Mesothelial cell of epicardium (in vitro differentiated cells): ENCODE measurements at places on chromosomes 2 and 18.

DNA sequence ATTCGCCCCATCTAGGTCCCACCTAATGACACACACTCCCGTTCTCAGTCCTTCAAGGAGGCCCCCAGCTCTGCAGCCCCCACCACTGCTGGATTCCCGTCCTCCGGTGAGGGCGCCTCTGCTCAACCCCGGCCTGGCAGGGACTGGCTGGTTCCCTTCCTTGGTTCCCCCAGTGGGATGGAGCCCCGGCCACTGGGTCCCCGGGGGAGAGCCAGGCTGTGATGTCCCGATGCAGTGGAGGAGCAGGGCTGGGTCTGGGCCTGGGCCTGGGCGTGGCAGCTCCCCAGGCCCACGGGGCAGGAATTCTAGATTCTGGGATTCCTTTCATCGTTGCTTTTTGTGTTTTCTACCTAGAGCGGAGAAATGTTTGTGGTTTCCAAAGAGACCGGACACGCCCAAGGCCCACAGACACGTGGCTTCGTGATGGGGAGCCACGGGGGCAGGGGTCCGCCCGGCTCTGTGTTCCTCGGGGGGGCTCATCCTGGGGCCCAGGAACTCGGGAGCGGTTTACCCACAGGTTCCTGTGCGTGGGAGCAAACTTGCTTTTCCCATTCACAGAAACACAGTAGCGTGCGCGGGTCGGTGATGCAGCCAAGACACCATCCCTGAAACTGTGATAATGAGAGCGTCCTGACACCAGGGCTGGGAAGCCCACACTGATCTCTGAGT is 67.0 kb downstream of the SLC66A2 start:
- DNase-seq = no peak
- no peak overlapping the region for H3K27ac ChIP-seq
- peaks cover 2% of the 10 kb centered on the region for H3K36me3 ChIP-seq
- H3K4me3 ChIP-seq = no peak overlapping the region
- H3K27me3 ChIP-seq = no peaks in the 10 kb centered on the region
- H3K4me1 ChIP-seq = no peaks in the 10 kb centered on the region

DNA sequence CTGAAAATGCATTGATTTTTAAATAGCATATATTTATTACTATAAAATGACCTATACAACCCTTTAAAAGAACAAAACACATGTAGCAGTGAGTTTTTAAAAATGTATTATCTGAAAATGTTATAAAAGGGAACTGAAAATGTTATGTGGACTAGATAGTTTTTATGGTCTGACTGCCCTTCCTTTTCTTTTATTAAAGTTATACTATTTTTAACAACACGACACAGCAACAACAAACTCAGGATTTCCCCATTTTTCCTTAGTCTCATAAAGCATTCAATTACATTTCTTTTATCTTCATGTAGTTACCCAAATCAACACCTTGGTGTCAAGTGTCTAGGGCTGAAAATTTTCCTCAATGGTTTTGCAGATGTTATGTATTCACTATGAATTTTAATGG is 132.8 kb upstream of the TMEFF2 start:
- no peak for DNase-seq
- H3K27me3 ChIP-seq = peaks cover 16% of the 10 kb centered on the region
- no peaks in the 10 kb centered on the region for H3K36me3 ChIP-seq
- H3K4me1 ChIP-seq = no peaks in the 10 kb centered on the region

DNA sequence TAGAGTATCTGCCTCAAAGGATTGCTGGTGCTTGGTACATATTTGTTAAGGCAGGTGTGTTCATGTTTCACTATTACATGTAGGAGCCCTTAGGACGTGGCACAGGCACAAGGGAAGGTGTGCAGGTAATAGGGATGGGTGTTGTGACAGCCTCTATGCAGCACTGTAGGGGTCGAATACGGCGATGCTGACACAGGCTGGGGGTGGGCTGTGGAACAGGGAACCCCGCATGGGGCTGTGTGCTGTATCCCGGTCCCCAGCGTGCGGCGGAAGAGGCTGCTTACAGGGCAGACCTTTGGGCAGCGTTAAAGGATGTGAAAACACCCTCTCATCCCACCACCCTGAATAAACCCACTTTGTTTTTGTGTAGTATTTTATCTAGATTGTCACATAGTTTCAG is 21.5 kb downstream of the B3GNT2 start:
- H3K4me3 ChIP-seq = no peak overlapping the region
- peaks cover 28% of the 10 kb centered on the region for H3K4me1 ChIP-seq
- H3K27me3 ChIP-seq = no peaks in the 10 kb centered on the region
- DNase-seq = no peak

GRCh38 chr2:237437566-237437965 is 23.6 kb upstream of the COL6A3 start:
- H3K27me3 ChIP-seq = peaks cover 4% of the 10 kb centered on the region
- no peak overlapping the region for H3K4me3 ChIP-seq
- DNase-seq = no peak
- H3K36me3 ChIP-seq = no peaks in the 10 kb centered on the region

GRCh38 chr18:33745871-33746545 is 168.0 kb downstream of the ASXL3 start:
- no peaks in the 10 kb centered on the region for H3K27me3 ChIP-seq
- no peak overlapping the region for H3K27ac ChIP-seq
- peaks cover 14% of the 10 kb centered on the region for H3K4me1 ChIP-seq

DNA sequence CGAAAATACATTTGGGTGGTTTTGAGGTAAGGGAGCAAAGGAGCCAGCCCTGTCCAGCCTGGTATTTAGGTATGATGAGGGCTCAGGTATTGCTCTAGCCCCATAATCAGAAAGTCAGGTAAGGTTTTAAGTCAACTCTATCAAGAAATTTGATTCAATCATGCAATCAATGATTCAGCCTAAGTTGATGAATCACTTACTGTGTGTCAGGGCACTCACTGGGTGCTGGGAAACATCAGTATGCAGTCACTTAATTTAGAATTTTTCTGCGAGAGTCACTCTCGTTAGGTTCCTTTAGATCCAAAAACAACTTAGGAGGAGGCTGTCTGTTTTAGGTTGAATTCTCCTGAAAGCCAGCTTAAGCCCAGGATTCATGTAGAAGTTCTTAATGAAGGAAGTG is 17.7 kb upstream of the SERPINB2 start:
- H3K27ac ChIP-seq = no peak overlapping the region
- H3K4me1 ChIP-seq = peaks cover 13% of the 10 kb centered on the region
- no peak overlapping the region for H3K4me3 ChIP-seq
- H3K27me3 ChIP-seq = peaks cover 13% of the 10 kb centered on the region
- H3K36me3 ChIP-seq = no peaks in the 10 kb centered on the region

DNA sequence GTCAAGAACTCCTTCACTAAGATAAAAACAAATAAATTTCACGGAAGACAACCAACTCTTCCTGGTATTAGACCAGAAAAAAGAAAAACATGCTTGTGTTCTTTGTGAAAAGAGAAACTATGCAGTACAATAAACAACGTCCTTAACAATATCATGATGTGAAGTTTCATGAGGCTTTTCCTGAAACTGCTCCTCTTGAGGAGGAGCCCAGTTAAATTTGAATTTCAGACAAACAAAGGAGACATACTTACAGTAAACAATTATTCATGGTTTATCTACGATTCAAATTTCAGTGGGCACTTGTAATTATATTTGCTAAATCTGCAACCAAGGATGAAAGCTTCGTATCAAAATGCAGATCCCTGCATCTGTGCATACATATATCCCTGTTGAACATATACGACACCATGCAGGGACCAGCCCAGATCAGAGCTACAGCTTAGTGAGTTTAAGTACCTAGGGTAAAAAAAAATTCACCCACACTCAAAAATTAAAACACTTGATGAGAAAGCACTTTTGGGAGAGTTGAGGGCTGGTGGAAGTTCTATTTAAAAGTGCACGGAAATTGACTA is 24.8 kb upstream of the SLC9A2 start:
- no peaks in the 10 kb centered on the region for H3K4me1 ChIP-seq
- peaks cover 22% of the 10 kb centered on the region for H3K27me3 ChIP-seq
- no peak overlapping the region for H3K27ac ChIP-seq

DNA sequence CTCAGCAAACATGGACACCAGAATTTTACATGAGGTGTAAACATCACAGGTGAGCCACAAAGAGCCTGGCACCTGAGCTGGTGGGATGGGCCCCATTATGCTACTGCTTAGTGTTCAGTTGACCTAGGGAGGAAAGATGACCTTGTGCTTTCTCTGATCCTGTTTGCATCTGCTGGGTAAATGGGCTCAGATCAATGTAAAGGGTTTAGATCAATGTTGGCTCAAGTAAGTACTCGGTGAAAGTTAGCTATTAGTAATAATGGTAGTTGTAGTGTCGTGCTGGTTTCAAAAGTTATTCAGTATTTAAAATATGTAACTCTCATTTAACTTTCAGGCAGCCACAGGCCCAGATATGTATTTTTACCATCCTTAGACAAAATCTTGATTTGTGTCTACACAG is 19.8 kb downstream of the ABHD3 start:
- H3K36me3 ChIP-seq = peaks cover 11% of the 10 kb centered on the region
- no peaks in the 10 kb centered on the region for H3K27me3 ChIP-seq
- DNase-seq = no peak
- no peak overlapping the region for H3K4me3 ChIP-seq
- H3K4me1 ChIP-seq = peaks cover 4% of the 10 kb centered on the region

DNA sequence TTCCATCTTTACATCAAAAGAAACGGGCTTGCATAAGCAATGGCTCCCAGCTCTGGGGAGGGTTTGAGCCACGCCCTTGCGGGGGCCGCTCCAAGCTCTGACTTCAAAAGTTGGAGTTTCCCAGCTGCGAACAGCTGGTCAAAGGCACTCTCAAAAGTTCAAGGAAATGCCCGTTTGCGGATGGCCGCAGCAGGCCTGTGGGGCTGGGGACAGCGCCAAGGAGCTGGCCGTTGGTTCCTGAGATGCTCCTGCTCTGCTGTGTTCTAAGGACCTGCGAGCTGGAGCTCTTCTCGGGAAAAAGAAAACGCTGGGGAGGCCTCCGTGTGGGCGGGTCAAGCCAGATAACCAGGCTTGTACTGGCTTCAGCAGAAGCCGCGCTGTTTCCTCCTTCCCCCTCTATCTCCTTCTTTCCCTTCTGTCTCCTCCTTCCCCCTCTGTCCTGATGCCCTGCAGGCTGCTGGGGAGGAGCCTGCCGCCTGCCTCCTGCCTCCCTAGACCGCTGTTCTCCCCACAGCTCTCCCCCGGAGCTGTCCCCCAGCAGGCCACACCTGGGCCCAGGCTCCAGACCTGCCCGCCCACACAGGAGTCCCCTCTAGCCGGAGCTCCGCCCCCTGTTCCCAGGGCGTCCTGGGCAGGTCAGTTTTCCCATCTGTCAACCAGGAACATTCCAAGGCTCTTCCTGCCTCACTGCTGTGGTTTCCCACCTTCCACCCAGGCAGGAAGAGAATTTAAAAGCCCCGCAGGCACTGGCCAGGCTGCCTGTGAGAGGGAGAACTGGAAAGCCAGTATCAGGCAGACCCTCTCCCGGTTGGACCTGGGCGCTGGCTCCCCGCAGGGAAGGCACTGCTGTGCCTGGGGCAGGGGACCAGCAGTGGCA is 14.1 kb downstream of the KLF11 start:
- no peak for DNase-seq
- peaks cover 18% of the 10 kb centered on the region for H3K4me1 ChIP-seq
- peak overlapping the region; percentile 92 for H3K27ac ChIP-seq
- peaks cover 17% of the 10 kb centered on the region for H3K36me3 ChIP-seq
- no peaks in the 10 kb centered on the region for H3K27me3 ChIP-seq

- H3K4me1 ChIP-seq = peaks cover 19% of the 10 kb centered on the region
- peaks cover 1% of the 10 kb centered on the region for H3K27me3 ChIP-seq
- no peaks in the 10 kb centered on the region for H3K36me3 ChIP-seq
- DNase-seq = no peak
Measured at GRCh38 chr18:8779251-8779650, 73.9 kb downstream of the MTCL1 start.

- H3K36me3 ChIP-seq = peaks cover 7% of the 10 kb centered on the region
- H3K4me1 ChIP-seq = peaks cover 33% of the 10 kb centered on the region
- peak overlapping the region; percentile 89 for H3K27ac ChIP-seq
- peaks cover 4% of the 10 kb centered on the region for H3K27me3 ChIP-seq
Measured at GRCh38 chr18:22411446-22411845, 6.3 kb downstream of the CTAGE1 start.

DNA sequence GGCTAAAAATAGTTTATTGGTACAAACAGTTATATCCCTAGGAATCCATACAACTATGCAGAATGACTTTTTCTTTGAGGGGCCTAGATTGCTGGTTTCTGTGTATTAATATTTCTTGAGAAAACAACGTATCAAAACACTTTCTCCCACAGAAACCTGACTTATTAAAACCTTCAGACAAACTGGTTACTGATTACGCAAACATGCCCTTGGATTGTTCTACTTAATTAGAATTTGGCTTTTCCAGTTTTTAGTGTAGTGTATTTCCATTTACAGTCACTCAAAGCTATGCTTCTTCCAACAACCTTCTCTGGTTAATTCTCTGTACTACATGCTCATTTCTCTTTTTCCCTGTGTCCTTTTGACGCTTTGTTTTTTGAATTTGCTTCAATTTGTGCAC is 20.0 kb downstream of the VAPA start:
- H3K4me3 ChIP-seq = no peak overlapping the region
- peaks cover 25% of the 10 kb centered on the region for H3K4me1 ChIP-seq
- peaks cover 25% of the 10 kb centered on the region for H3K36me3 ChIP-seq
- no peak for DNase-seq

DNA sequence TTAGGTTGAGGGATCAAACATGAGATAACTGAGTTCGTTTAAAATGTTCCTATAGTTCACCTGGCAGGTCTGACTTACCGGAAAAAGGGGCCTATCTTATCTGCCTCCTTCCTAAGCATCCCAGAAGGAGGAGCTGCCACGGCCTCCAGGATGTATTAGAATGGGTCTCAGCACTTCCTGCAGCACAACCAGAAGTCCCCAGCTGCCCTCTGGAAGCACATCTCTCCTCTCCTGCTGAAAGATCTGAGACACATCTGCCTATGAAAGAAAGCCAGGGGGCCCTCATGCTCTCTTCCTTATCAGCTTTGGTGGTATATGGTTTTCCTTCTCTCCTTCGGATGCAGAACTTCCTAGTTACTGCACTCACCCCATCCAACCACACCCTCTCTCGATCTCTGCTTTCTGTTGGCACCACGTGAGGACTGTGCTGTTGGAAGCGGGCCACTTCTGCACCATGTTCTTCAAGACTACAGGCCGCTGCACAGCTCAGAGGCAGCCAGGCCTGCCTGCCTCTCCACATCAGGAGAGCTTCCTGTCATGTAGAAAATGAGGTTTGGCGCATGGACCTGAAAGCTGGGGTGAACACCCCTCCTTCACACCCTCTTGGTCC is 6.5 kb downstream of the IGFBP5 start:
- peak overlapping the region; percentile 91 for H3K27ac ChIP-seq
- H3K27me3 ChIP-seq = no peaks in the 10 kb centered on the region
- H3K36me3 ChIP-seq = peaks cover 23% of the 10 kb centered on the region
- H3K4me3 ChIP-seq = peak overlapping the region; percentile 35
- peaks cover 60% of the 10 kb centered on the region for H3K4me1 ChIP-seq

GRCh38 chr18:39724652-39725051 is 2159.1 kb upstream of the CELF4 start:
- no peak overlapping the region for H3K27ac ChIP-seq
- no peak for DNase-seq
- no peaks in the 10 kb centered on the region for H3K36me3 ChIP-seq

GRCh38 chr2:165757906-165758675 is 36.0 kb downstream of the GALNT3 start:
- peaks cover 19% of the 10 kb centered on the region for H3K4me1 ChIP-seq
- no peaks in the 10 kb centered on the region for H3K36me3 ChIP-seq
- no peak overlapping the region for H3K4me3 ChIP-seq
- no peaks in the 10 kb centered on the region for H3K27me3 ChIP-seq
